ENCODE measurements at places on chromosomes 11 and 22.

GRCh38 chr22:38012604-38013072, 28.3 kb upstream of the SOX10 start:
- DNase-seq: no peak

DNA sequence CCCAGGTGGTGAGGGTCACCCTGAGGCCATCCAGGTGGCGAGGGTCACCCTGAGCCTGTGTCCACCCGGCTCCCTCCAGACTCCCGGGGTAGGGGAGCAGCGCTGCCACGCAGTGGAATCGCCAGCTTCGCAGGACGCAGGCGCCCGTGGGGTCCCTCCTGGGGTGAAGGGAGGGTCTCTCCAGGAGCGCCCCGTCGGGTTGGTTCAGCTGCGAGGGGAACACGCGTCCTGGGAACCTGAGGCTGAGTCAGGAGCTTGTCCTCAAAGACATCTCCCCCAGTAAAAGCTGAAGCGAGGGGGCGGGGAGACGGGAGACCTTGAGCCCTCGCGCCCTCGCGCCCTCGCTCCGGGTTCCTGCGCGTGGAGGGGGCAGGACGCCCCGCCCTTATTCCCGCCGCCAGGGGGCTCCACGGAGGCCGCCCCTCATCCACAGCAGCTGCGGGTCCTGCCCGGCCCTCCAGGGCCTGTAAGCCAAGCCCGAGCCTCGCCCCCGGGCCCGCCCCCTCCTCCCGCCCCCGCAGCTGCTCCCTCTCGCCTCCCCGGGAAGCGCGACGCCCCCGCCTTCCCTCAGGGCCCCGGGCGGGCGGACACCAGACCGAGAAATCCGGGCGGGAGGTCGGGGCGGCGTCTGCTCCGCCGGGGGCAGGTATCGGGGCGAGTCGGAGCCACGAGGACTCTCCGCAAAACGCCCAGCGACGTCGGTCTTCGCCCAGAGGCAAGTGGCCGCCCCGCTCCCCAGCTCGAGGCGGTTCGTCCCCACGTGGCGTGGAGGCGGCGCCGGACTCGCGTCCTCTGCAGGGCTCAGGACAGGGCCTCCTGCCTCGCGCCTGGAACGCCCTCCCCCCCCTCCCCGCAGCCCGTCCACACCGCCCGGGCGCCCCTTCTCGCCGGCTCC, 22.8 kb downstream of the PIM3 start:
- no peak for DNase-seq

DNA sequence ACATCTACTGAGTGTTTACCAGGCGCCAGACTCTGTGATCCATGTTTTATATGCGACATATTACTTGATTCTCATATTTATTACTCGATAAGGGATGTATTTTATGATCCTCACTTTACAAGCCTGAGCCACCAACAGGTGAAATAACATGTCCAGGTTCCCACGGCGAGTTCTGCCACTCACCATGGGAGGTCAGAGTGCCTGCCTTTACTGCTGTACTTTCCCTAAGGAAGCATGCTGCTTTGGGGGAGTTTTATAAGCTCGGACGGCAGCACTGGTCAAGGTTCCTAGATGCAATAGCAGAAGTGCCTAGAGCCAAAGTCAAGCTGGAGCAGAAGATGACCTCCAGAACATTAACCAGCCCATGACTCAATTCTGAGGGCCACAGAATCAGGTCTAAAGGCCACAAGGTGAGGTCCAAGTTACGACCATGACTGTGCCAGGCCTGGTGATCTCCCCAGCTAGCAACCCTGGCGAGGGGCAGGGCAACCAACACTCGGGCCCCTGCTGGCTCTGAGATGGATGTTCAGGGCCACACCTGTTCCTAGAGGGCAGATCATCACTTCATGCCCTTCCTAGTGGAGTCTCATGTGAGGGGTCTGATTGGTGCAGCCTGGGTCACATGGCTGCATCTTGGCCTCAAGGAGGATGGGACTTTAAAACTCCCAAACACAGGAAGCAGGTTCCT, 14.2 kb downstream of the IFT27 start:
- DNase-seq: no peak

DNA sequence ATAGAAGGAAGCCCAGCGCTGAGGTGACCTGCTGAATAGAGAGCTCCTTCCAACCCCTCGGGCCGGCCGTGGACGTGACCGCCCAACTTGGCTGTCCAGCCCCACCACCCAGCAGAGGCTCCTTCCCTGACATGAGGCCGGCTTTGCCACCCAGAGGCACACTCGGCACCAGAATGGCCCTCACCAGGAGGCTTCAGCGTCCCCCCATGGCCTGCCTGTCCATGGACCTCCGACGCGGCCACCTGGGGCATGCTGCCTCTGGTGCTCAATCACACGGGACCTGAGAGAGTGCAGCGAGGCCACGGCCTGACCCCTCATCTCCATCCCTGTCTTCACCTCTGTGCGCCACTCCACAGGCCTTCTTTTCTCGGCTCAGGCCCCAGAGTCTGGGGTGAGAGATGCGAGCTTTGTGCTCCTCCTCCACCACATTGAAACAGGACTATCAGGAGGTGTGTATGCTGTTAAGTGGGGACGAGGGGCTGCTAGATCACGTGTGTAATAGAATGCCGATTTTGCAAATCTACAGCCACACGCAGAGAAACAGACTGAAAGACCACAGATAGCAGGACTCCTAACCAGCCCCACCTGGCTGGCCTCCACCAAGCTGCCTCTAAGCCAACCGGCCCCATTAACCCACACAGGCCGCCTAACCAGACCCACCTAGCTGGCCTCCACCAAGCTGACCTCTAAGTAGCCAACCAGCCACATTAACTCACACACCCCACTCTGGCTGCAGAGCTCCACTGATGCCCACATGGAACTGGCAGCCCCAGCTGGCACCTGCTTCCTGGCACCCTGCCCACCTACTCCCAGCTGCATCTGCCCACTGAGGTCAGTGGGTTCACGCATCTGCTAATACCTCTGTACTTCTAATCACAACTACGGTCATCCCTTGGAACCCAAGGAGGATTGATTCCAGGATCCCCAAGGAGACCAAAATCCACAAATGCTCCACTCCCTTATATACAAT, 20.7 kb downstream of the LINC01488 start:
- DNase-seq: no peak

GRCh38 chr11:66339686-66340483, 3.7 kb upstream of the RIN1 start:
- no peak for DNase-seq

- no peak for DNase-seq
These were observed 83.4 kb upstream of the MYO18B start for GRCh38 chr22:25658633-25659032.

- peak; percentile 87 for DNase-seq
These were observed 82.3 kb downstream of the PDE2A start for GRCh38 chr11:72591785-72592502.

- DNase-seq: no peak
These were observed 10.3 kb downstream of the GAL3ST1 start for GRCh38 chr22:30564045-30564760.
